NCI-H446 treated with DMSO at 0.1 percent for 48 hours (cell line): ENCODE measurements at places on chromosomes 1 and 21.

DNA sequence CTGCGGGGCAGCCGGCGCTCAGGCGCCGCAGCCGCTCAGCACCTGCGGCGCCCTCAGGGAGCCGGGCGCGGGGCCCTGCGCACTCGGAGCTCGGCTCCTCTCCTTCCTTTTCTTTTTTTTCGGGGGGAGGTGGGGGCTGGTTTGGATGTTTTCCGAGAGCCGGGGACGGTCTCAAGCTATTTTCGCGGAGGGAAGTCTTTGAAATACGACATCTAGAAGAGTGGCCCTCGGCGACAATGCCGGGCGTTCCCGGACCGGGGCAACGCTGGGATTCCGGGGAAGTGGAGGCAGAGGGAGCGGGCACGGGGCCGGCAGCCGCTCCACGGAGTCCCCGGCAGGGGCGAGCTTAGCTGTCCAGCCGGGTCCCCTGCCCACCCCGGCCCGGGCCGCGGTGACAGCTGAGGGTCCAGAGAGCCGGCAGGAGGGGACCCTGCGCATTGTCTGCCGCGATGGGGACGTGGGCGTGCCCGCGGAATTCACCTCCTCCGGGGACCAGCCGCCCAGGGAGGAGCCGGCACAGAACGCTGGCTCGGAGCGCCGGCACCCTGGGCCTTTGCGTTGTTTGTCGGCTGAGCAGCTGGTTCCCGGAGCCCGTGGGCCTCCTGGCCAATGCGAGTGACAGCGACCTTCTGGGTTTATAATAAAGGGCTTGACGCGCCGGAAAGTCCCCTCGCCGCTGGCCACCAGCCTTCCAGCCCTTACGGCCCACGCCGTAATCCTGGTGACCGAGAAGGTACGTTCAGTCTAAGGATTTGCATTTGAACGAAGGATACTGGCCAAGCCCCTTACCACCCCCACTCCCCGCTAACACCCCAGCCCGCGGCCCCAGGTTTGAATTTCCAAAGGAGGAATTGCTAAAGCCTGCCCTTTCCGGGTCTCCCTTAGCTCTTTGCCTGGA lies 582 bp downstream of the SLC37A1 start:
- DNase-seq, result no peak

DNA sequence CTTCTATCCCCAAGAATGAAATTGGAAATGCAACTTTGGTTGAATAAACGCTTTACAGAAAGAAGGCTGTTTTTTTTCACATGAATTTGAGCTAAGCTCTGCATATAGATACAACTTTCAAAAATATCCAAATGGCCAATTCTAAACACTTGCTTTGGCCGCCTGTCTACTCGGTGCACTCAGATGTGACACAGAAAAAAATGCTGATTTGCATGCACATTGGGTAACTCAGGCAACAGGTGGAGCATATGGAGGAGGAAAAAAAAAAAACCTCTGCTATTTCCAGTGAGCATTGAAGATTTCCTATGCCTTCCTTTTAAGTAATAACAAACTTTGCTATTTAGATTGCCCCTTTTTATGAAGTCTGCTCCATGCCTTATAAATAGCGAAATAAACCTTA lies 262.5 kb downstream of the GRIK1 start:
- DNase-seq, result no peak

GRCh38 chr1:209805875-209806760 lies at the start of gene IRF6:
TSS of gene IRF6 (minus strand) at chr1:209806142. CDS start at chr1:209801413, 4,729 bp downstream.
- no peak for DNase-seq

- no peak for DNase-seq
Measured at GRCh38 chr1:6353619-6353954, 40.0 kb downstream of the ACOT7 start.
